ENCODE measurements at places on chromosomes 2 and 18. TPM values are rescaled to one million over a fixed set of nuclear protein-coding genes. Genes with fewer than 3 reads are reported as not detected.

ARHGEF33 gene
- total RNA-seq, result 1.3 TPM

DNA sequence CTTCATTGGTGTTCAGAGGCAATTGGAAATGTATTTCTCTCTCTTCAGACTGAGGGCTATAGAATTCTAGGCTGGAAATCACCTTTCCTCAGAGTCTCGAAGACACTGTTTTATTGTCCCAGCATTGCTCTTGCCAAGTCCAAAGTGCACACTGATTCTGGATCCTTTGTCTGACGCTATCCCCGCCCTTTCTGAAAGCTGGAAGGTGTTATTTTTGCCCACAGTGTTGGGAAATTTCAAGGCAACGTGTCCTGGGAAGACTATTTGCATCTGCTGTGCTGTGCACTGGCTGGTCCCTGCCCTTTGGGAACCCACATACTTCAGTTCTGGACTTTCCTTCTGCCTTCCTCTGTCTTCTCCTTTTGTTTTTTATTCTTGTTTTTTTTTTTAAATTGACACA is 190.8 kb downstream of the SH3BP4 start:
- DNase-seq, result no peak

DNA sequence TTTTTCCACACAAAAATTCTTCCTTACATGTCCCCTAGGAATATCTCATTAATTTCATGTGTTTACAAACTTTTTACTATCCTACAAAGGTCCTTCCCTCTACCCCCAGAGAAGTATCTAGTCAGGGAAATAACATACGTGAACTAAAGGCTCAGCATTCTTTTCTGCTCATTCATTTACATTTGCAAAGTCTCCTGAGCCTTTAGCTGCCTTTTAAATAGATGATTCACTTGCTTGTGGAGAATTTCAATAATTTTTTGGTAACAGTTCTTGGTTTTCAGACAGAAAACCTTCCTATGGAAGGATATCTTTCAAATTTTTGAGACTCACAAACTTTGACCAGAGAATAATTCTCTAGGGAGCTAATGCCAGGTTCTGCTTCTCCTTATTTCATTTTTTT is 81.5 kb upstream of the RMDN2 start:
- DNase-seq, result no peak

DNA sequence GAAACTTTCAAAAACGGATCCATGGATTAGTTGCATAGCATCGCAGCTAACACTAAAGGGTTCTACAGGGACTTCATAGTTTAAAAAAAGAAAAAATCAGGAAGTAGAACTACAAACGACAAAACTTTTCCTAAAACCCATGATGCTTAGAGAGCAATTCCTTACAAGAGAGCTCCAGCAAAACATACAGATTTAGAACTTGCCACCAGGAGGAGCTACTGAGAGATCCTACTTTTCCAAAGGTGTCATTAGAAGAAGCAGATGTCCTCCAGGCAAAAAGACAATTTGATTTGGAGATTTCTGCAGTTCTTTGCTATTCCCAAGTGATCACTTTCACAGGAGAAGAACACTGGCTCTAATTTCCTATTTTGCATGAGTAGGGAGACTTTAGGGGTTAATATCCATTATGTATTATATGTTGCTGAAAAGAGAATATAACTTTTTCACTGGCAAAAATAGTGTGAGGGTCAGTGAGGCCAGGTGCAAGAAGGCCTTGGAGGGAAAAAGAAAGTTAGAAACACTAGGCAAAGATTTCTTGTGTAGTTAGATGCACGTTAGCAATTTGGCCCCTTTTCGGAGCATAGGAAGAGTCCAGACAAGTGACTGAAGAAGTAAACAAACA is 436.2 kb downstream of the SUCLG1 start:
- no peak for DNase-seq

DNA sequence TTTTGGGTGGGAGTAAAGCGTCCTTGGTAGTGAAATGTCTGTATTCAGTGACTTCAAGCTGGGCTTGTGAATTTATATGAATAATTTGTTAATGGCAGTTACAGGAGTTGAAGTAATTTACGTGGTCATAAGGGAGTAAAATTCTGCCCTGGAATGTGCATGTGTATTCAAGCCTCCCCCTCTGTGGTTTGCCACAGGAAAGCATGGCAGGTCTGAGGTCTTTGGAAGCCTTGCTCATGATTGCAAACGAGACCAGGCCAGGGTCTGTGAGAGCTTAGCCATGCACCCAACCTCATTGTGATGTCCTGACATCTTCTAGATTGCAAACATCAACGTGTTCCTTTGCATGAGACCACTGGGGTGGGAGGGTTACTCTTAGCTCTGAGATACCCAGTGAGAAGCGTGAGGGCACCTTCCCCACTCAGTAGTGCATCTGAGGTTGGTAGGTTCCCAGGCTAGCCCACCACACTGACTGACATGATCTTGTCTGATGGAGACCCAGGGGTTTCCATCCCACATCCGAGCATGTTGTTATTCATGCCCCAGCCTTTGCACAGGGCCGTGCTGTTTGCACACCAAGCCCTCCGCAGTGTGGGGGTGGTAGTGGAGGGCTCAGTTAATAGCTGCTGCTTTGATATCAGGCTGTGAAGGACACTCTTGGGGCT is 216.5 kb downstream of the KLHL29 start:
- DNase-seq, result no peak

GRCh38 chr2:42970151-42970550 is 177.8 kb upstream of the HAAO start:
- no peak for DNase-seq
